Tibial nerve (tissue), 4 donors: ENCODE measurements at places on chromosomes 7 and 10. TPM values are rescaled to one million over a fixed set of nuclear protein-coding genes. Genes with fewer than 3 reads are reported as not detected.

GRCh38 chr10:43230909-43231522 is 35.8 kb downstream of the RASGEF1A start:
- H3K36me3 ChIP-seq = no peaks in the 10 kb centered on the region
- H3K27me3 ChIP-seq = peaks cover 24% of the 10 kb centered on the region
- no peaks in the 10 kb centered on the region for H3K4me1 ChIP-seq
- H3K27ac ChIP-seq = no peak overlapping the region
- DNase-seq = no peak
- no peak overlapping the region for H3K4me3 ChIP-seq

DNA sequence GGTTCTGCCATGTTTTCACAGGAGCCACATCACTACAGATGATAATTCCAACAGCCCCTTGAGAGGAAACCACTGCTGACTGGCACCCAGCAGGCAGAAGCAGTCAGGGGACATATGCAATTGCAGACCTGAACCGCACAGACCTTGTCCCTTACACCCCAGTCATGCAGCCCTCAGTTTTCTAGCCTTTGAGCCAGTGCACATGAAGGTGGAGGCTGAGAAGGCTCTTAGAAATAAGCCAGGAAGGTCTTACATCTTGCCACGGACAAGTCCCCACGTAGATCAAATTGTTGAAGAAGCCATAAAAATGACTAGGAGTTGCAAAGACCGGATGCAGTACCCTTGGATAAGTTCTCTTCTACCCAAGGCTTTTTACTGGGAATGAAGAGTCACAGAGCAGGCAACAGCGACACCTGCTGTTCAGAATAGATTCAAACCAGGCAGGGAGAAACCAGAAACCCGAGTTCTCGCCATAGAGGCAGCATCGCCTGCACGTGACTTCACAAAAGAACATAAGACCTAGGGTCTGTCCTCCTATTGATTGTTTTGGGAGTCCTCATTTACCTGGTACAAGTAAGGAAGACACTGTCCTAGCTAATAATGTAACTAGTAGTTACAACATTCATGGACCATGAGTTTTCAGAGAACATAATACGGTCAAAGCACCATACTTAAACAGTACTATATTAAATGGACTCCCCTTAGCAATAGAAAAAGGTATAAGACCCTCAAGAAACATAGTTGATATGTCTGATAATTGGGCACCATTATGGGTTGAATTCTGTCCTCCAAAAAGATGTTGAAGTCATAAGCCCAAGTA is 11.1 kb downstream of the STEAP1B start:
- no peak overlapping the region for H3K27ac ChIP-seq
- DNase-seq = peak; percentile 86
- H3K36me3 ChIP-seq = peaks cover 4% of the 10 kb centered on the region
- no peaks in the 10 kb centered on the region for H3K4me1 ChIP-seq
- no peak overlapping the region for H3K4me3 ChIP-seq
- no peaks in the 10 kb centered on the region for H3K27me3 ChIP-seq

Gene FOXI2
- total RNA-seq = not detected

- H3K4me3 ChIP-seq = no peak overlapping the region
- H3K27ac ChIP-seq = no peak overlapping the region
- no peaks in the 10 kb centered on the region for H3K27me3 ChIP-seq
- no peak for DNase-seq
- H3K4me1 ChIP-seq = peaks cover 28% of the 10 kb centered on the region
- peaks cover 10% of the 10 kb centered on the region for H3K36me3 ChIP-seq
Observed at GRCh38 chr7:36945612-36946400, 221.5 kb upstream of the AOAH start.

- H3K27me3 ChIP-seq = no peaks in the 10 kb centered on the region
- H3K4me3 ChIP-seq = no peak overlapping the region
- no peak for DNase-seq
- H3K36me3 ChIP-seq = no peaks in the 10 kb centered on the region
- no peak overlapping the region for H3K27ac ChIP-seq
- H3K4me1 ChIP-seq = no peaks in the 10 kb centered on the region
Observed at GRCh38 chr7:81415181-81415580, 354.7 kb downstream of the HGF start.

Gene OAT
- total RNA-seq = 43.0 TPM

DNA sequence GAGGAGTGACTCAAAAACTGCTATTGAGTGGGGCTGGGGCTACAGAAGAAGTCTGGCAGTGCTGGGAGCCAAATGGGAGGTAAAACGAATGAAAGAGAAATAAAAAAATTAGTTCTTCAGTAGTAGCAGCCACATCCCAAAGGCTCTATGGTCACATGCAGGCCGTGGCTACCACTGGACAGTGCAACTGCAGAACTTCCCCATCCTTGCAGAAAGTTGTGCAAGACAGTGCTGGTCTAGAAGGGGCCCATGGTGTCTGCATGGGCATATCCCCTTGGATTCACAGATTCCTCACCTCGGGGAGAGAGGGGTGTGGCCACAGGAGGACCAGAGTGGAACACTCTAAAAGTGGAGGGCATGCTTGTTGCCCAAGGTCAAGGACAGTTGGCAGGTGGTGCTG is 47.6 kb downstream of the RPS24 start:
- H3K4me1 ChIP-seq = no peaks in the 10 kb centered on the region
- DNase-seq = no peak
- H3K27ac ChIP-seq = no peak overlapping the region
- H3K36me3 ChIP-seq = no peaks in the 10 kb centered on the region

Gene CYP3A4
- total RNA-seq = 1.5 TPM

Gene MKX
- 1.2 TPM for total RNA-seq

Gene CAMK2B
- 9.0 TPM for total RNA-seq

- H3K36me3 ChIP-seq = no peaks in the 10 kb centered on the region
- H3K27ac ChIP-seq = peak overlapping the region; percentile 53
- DNase-seq = peak; percentile 71
- H3K4me1 ChIP-seq = no peaks in the 10 kb centered on the region
- H3K4me3 ChIP-seq = no peak overlapping the region
- no peaks in the 10 kb centered on the region for H3K27me3 ChIP-seq
Observed at GRCh38 chr10:70274643-70275042, 9.2 kb downstream of the NPFFR1 start.

DNA sequence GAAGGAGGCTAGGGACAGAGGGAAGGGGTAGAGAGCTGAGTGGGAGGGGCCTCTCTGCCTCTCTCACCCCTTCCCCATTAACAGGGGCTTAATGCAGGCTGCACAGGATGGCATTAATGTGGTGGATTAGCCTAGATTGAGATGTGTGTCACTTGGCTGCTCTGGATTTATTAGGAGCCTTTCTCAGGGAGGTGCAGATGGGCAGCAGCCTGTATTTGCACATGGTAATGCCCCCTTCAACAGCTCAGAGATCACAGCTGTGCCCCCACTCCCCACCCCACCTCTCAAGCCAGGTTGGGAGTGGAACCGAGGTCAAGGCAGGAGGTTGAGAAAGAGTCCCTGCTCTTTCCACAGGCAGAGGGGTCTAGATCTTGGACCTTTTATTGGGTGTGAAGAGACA is 7.3 kb downstream of the PITX3 start:
- no peaks in the 10 kb centered on the region for H3K27me3 ChIP-seq
- peaks cover 9% of the 10 kb centered on the region for H3K4me1 ChIP-seq

GRCh38 chr10:79941585-79942210 is 7.2 kb downstream of the SFTPD start:
- H3K36me3 ChIP-seq = no peaks in the 10 kb centered on the region
- no peaks in the 10 kb centered on the region for H3K4me1 ChIP-seq
- no peak overlapping the region for H3K27ac ChIP-seq
- DNase-seq = no peak

GRCh38 chr7:74479961-74480829 is 26.5 kb downstream of the GTF2IRD1 start:
- peaks cover 7% of the 10 kb centered on the region for H3K4me1 ChIP-seq
- peak; percentile 59 for DNase-seq
- H3K36me3 ChIP-seq = no peaks in the 10 kb centered on the region
- H3K27me3 ChIP-seq = no peaks in the 10 kb centered on the region
- peak overlapping the region; percentile 38 for H3K4me3 ChIP-seq

Gene FANK1
- total RNA-seq = 2.7 TPM

DNA sequence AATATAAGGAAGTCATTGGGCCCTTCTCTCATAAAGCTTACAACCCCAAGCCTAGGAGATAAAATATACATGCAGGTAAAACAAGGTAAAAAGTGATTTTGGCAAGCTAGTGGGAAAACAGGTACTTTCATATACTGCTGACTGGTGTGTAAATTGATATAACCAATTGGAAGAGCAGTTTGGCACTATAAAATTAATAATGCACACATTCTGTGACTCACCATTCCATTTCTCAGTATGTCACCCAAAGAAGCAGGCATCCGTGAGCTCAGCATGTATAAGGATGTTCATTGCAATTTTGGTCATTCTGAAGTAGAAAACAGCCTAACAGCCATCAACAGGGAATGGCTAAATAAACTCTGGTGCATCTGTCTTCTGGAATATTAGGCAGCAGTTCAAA is 2.9 kb downstream of the MACROH2A2 start:
- H3K4me3 ChIP-seq = no peak overlapping the region
- H3K4me1 ChIP-seq = no peaks in the 10 kb centered on the region
- no peak for DNase-seq
- H3K27me3 ChIP-seq = no peaks in the 10 kb centered on the region
